ENCODE measurements at places on chromosomes 12 and 14. TPM values are rescaled to one million over a fixed set of nuclear protein-coding genes. Genes with fewer than 3 reads are reported as not detected.

DNA sequence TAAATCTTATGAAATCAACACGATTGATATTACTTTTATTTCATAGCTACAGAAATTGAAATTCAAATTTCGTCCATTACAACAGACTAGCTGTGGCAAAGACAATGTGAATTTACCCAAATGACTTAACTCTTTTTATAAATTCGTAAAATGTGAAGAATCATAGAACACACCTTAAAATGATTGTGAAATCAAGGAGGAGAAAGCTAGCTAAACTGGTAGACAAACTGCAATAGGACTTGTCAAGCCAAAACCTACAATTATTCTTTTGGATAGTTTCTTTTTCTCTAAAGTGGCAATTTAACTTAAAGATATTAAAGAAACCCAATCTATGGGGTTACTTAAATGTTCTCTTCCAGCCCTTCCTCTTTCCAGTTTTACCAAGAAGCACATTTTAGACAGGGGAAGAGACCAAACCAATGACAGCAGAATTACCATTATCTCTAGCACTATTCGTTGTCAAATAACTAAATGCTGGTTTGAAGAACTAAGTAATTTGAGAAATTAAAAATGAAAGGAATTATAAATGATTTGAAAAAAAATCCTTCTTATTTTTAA lies 807 bp upstream of the SLC16A7 start:
- peak overlapping the region; percentile 75 for H3K4me3 ChIP-seq
- peak overlapping the region; percentile 99 for H3K27ac ChIP-seq
- H3K4me1 ChIP-seq, result peaks cover 7% of the 10 kb centered on the region
- no peaks in the 10 kb centered on the region for H3K27me3 ChIP-seq

DNA sequence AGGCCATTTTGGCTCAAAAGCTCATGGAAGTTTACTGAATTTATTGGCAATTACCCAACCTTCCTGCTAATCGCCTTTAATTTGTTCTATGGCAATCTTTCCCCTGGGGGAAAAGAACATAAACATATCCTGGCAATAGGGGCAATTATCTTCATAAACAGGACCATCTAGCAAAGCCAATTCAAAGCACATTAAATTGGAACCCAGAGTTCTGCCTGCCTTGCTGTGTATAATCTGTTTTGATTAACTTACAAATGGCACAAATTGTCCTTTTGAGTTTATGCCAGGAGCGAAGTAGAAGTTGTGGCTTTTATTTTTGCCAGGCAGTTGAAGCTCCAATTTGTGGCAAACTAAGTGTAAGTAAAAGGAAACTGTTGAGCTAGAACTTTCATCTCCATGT lies 68.6 kb downstream of the C12orf50 start:
- no peak overlapping the region for H3K27ac ChIP-seq
- DNase-seq, result no peak
- H3K27me3 ChIP-seq, result no peaks in the 10 kb centered on the region
- no peaks in the 10 kb centered on the region for H3K4me1 ChIP-seq

DNA sequence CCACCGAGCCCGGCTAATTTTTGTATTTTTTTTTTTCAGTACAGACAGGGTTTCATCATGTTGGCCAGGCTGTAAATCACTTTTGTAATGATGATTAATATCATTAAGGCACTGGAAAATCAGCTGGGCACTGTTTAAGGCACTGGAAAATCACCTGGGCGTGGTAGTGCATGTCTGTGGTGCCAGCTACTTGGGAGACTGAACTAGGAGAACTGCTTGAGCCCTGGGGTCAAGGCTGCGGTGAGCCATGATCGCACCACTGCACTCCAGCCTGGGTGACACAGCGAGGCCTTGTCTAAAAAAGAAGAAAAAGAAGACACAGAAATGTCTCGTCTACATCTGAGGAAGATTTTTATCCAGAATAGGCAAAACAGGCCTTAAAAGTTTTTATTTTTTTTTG lies 12.7 kb downstream of the SLC11A2 start:
- H3K27ac ChIP-seq, result no peak overlapping the region
- DNase-seq, result no peak
- H3K4me1 ChIP-seq, result no peaks in the 10 kb centered on the region
- H3K4me3 ChIP-seq, result no peak overlapping the region
- H3K36me3 ChIP-seq, result no peaks in the 10 kb centered on the region
- no peaks in the 10 kb centered on the region for H3K27me3 ChIP-seq

GRCh38 chr12:110312581-110313360 lies 31.7 kb downstream of the ATP2A2 start:
- H3K36me3 ChIP-seq, result peaks cover 4% of the 10 kb centered on the region
- DNase-seq, result peak; percentile 78
- H3K27me3 ChIP-seq, result no peaks in the 10 kb centered on the region
- peaks cover 11% of the 10 kb centered on the region for H3K4me1 ChIP-seq
- H3K27ac ChIP-seq, result peak overlapping the region; percentile 58

- no peak for DNase-seq
- H3K27ac ChIP-seq, result peak overlapping the region; percentile 13
- no peaks in the 10 kb centered on the region for H3K36me3 ChIP-seq
- no peaks in the 10 kb centered on the region for H3K27me3 ChIP-seq
Measured at GRCh38 chr14:75221797-75222196, 45.4 kb upstream of the TMED10 start.

TSPAN8 gene
- total RNA-seq, result under 0.01 TPM

ARMH4 gene
- total RNA-seq, result 6.3 TPM

HSPB8 gene
- total RNA-seq, result 21.3 TPM

Measured in fibroblast of lung (primary cell).